ENCODE measurements at places on chromosomes 16 and 17. TPM values are rescaled to one million over a fixed set of nuclear protein-coding genes. Genes with fewer than 3 reads are reported as not detected.

GRCh38 chr16:51048544-51048943 lies 102.5 kb downstream of the SALL1 start:
- no peak for DNase-seq

- no peak for DNase-seq
Observed at GRCh38 chr17:73744411-73744810, 100.2 kb upstream of the SDK2 start.

DNA sequence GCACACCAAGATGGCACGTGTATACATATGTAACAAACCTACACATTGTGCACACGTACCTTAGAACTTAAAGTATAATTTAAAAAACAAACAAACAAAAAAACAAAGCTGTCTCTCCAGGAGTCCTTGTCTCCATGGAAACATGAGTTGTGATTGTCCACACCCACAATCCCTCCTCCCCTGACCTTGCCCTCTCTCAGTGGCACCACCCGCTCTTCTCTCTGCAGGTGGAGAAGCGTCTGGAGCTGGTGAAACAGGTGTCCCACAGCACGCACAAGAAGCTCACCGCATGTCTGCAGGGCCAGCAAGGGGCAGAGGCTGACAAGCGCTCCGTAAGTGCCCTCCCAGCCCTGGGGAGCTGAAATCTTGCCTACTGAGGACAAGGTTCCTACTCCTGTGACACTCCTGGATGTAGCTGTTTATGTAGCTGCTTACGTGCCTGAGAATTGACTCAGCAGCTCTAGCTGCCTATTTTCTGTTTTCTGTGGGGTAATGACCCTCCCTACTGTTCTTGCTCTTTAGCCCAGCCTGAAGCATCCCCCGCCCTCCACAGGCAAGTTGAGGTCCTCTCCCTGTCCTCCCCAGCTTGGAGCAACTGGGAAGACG lies 107.0 kb downstream of the ARHGAP44 start:
- DNase-seq = no peak

DNA sequence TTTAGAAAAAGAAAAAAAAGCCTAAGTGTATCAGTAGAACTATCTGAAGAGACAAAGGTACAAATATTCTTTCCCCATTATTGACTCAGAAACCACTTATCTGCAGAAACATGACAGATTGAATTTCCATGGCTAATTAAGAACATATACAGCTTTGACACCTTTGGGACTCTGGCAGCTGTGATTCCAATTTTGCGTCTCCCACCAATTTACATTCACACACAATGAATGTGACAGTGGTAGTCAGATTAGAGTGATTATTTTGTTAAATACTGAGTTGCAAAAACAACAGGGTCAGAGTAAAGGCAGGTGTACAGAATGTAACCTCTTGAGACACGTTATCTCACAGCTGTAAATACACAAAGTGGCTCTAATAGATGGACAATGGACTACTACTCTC lies 5.3 kb upstream of the PPM1D start:
- DNase-seq = no peak

GRCh38 chr17:82457073-82457928 lies 1.2 kb upstream of the NARF start:
- peak; percentile 60 for DNase-seq

GRCh38 chr17:32928586-32929535 lies 908 bp downstream of the TMEM98 start:
- DNase-seq = peak; percentile 69

NHLRC4 gene
- polyA plus RNA-seq = 1.6 TPM

DNA sequence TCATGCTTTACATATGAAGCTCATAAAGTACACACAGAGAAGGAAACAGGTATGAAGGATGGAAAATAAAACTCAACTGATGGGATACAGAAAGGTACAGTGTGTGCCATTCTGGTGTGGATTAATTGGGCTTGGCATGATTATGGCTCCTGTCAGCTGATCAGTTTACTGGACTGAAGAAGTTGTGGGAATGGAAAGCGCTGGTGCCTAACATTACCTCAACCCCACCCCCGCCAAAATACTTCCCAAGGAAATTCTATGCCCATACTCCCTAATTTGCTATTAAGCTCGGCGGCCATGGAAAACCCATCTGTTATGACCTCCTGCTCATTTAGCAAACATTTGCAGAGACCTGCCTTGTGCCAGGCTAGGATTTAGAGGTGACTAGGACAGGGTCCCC lies 16.6 kb upstream of the PMFBP1 start:
- DNase-seq = no peak

- no peak for DNase-seq
Observed at GRCh38 chr17:72774236-72774635, 318.3 kb downstream of the SLC39A11 start.

DNA sequence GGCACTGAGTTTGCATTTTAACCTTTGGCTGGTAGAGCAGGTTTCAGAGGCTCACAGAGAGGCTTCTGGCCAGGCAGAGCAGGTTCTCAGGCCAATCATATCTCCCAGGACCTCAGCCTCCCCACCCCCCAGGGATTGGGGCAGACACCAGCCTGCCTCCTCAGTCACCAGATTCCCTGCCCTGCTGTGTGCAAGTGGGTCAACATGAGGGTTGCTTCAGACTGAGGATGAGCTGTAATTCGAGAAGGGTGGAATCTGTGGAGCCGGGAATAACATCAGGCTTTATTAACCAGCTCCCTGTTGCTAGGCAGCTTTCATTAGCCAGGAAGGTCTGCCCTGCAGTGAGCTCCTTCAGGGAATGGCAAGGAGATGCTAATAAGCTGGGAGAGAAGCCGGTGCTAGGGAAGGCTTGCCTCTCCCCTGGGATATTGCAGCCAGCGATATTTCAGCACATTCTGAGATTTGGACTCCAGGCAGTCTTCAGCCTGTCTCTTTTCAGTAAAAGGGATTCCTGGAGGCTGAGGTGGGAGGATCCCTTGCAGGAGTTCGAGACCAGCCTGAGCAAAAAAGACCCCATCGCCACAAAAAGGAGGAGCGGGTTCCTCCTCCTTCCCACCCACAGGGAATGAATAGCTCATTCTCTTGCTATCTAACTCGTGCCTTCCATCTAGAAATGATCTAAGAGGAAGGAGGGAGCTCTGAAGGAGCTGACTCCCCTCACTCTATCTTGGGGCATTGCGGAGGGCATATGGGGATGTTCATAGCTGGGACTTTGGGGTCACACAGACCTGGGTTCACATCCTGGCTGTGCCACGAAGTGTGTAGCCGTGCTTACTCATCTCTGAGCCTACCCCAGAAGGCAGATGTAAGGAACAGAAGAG lies 10.7 kb downstream of the SGSM2 start:
- DNase-seq = peak; percentile 76

DNA sequence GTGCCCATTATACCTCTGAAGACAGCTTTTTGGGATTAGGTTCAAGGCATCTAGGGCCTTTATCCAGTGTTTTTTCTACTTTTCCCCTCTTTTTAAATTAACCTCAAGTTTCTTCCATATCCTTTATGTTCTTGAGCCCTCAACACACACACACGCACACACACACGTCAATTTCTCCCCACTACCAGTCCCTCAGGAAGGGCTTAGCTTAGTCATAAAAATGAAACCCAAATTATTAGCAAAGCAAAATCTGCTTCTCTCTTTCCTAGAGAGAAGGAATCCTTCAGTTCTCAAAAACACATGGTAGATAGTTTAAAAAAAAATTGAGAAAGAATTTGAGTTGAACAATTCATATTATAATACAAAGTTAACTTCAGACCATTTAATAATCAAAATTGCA lies 401.1 kb downstream of the XYLT1 start:
- DNase-seq = no peak

GRCh38 chr17:49760932-49761558 lies 2.9 kb downstream of the FAM117A start:
- no peak for DNase-seq

DNA sequence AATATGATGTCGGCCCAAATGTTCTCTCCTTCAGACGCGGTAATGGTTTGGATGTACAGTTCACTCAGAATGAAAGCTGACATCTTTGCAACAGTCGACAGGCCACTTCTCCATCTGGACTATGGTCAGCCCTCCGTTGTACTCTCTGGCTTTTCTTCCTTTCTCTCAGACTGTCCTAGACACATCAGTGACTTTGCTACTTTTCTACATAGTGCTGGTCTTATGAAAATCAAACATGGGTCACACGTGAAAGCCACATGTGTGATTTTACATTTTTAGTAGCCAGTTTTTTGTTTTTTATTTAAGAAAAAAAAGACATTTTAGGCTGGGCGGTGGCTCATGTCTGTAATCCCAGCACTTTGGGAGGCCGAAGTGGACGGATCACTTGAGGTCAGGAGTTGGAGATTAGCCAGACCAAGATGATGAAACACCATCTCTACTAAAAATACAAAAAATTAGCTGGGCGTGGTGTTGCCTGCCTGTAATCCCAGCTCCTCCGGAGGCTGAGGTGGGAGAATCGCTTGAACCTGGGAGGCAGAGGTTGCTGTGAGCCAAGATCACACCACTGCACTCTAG lies 644.1 kb downstream of the KCNJ2 start:
- no peak for DNase-seq

- DNase-seq = no peak
Observed at GRCh38 chr17:48722915-48723422, at the start of gene PRAC2. TSS of gene PRAC2 (plus strand) at chr17:48723185. CDS start at chr17:48724411, 1,226 bp downstream.

CD300H gene
- polyA plus RNA-seq = not detected
